Camera-type eye (tissue), 1 donor: ENCODE measurements at places on chromosomes 2 and 18. TPM values are rescaled to one million over a fixed set of nuclear protein-coding genes. Genes with fewer than 3 reads are reported as not detected.

Gene TNFAIP6
- 7.2 TPM for total RNA-seq

Gene NCKAP5
- total RNA-seq, result 58.8 TPM

Gene PRSS56
- 9.6 TPM for total RNA-seq

Gene ACKR3
- 26.8 TPM for total RNA-seq

Gene BBS5
- total RNA-seq, result 33.8 TPM

Gene IL36A
- total RNA-seq, result not detected

Gene TMEM163
- total RNA-seq, result 4.7 TPM

Gene CERS6
- 73.3 TPM for total RNA-seq

Gene TPO
- total RNA-seq, result 2.0 TPM

Gene LYPD6B
- 6.8 TPM for total RNA-seq

Gene CROCC2
- total RNA-seq, result 0.16 TPM

Gene TMBIM1
- 56.5 TPM for total RNA-seq

Gene MAP3K19
- total RNA-seq, result 0.11 TPM

Gene PLCD4
- total RNA-seq, result 29.4 TPM

Gene PUM2
- total RNA-seq, result 216 TPM

Gene MAP3K20
- total RNA-seq, result 63.3 TPM

Gene UGT1A3
- not detected for total RNA-seq

Gene ATP6V1B1
- total RNA-seq, result 24.9 TPM

Gene DNER
- 83.2 TPM for total RNA-seq

Gene HOXD3
- 3.0 TPM for total RNA-seq

Gene DNAJC5G
- total RNA-seq, result not detected

Gene TMEM247
- not detected for total RNA-seq

Gene CHN1
- total RNA-seq, result 71.1 TPM

Gene CRYGC
- total RNA-seq, result 1,741 TPM

Gene ARHGAP28
- total RNA-seq, result 42.2 TPM

Gene HDHD2
- 50.9 TPM for total RNA-seq

Gene CACNB4
- total RNA-seq, result 26.2 TPM

Gene HTR2B
- total RNA-seq, result 1.0 TPM

Gene MAP2
- total RNA-seq, result 267 TPM

Gene TSPYL6
- total RNA-seq, result 0.44 TPM

Gene PAIP2B
- total RNA-seq, result 20.4 TPM

Gene SKOR2
- total RNA-seq, result 1.2 TPM

Gene FHOD3
- total RNA-seq, result 49.9 TPM

Gene TRIM43
- total RNA-seq, result not detected

Gene SF3B1
- total RNA-seq, result 497 TPM

Gene AFF3
- 29.7 TPM for total RNA-seq

Gene MPP4
- 156 TPM for total RNA-seq

Gene INO80B
- 83.5 TPM for total RNA-seq

Gene ITPRID2
- 160 TPM for total RNA-seq

Gene UGT1A7
- total RNA-seq, result not detected

Gene DOK6
- total RNA-seq, result 43.5 TPM

Gene MC2R
- total RNA-seq, result not detected

Gene SELENOI
- 34.3 TPM for total RNA-seq

Gene NYAP2
- total RNA-seq, result 8.2 TPM

Gene GCKR
- total RNA-seq, result not detected

Gene SLC4A5
- 36.3 TPM for total RNA-seq

Gene TCF7L1
- 7.4 TPM for total RNA-seq

Gene AMER3
- 11.8 TPM for total RNA-seq

Gene CNGA3
- total RNA-seq, result 9.7 TPM

Gene EPHA4
- 65.6 TPM for total RNA-seq

Gene PID1
- total RNA-seq, result 31.1 TPM

Gene RTP5
- total RNA-seq, result not detected

Gene SERPINB4
- total RNA-seq, result not detected

Gene COL6A3
- 291 TPM for total RNA-seq

Gene PLGLB2
- total RNA-seq, result 4.6 TPM

Gene SIX3
- 35.2 TPM for total RNA-seq

Gene EDAR
- 0.66 TPM for total RNA-seq

Gene DCDC2C
- total RNA-seq, result 1.6 TPM

Gene LRRTM4
- 12.3 TPM for total RNA-seq

Gene ST6GAL2
- total RNA-seq, result 74.9 TPM
